Left ventricle myocardium superior (tissue), 1 donor: ENCODE measurements at places on chromosomes 3 and 15. TPM values are rescaled to one million over a fixed set of nuclear protein-coding genes. Genes with fewer than 3 reads are reported as not detected.

GRCh38 chr3:69900331-69900730 is 99.2 kb upstream of the SAMMSON start:
- no peak for DNase-seq

- no peak for DNase-seq
Measured at GRCh38 chr3:79872483-79872882, 104.7 kb upstream of the ROBO1 start.

- no peak for DNase-seq
Measured at GRCh38 chr3:71722693-71723092, 2.5 kb downstream of the EIF4E3 start.

- DNase-seq, result no peak
Measured at GRCh38 chr3:71247958-71248335, 335.6 kb downstream of the FOXP1 start.

GRCh38 chr3:50205413-50206276 is 574 bp downstream of the SLC38A3 start:
- peak; percentile 78 for DNase-seq

DNA sequence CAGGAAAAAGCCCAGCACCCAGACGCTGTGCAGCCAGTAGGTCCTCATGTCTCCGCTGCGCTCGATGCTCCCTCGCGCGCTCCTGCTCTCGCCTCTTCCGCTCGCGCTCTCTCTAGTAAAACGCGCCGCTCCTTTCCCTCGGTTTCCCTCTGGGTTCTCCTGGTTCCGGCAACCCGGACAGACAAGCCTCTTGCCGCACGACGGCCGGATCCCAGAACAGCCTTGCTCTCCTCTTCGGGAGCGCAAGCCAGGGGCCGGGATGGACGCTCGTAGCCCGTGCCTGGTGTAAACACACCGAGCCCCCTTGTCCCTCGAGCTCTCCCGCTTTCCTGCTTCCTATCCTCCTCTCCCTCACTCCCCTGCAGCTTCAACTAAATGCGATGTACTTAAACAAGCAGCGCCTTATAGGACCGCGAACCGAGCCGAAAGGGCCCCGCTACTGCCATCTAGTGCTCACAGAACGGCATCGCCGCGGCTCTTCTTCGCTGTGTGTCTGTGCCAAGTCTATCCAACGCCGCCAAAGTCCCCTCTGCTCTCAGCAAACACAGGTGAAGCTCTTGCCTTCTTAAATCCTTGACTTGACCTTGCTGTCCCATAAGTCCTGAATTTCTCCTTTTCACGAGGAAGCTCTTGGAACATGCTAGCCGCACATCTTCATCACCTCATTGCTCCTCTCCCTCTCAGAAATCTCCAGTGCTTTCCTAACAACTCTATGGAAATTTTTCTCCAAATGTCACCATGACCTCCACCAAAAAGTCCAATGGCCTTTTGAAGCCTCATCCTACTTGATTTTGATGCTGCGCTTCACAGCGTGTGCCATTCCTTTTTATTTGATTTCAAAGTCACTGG is 1037.2 kb downstream of the IGSF11 start:
- DNase-seq, result peak; percentile 82

- DNase-seq, result no peak
Measured at GRCh38 chr15:42854576-42854975, 66.0 kb downstream of the TTBK2 start.

- no peak for DNase-seq
Measured at GRCh38 chr3:33428734-33429133, 11.5 kb downstream of the UBP1 start.

GRCh38 chr3:32469151-32469874 is 33.3 kb downstream of the CMTM6 start:
- no peak for DNase-seq

GRCh38 chr3:126127904-126128303 is 44.0 kb upstream of the SLC41A3 start:
- peak; percentile 13 for DNase-seq

GRCh38 chr3:19264424-19264823 is 116.1 kb downstream of the KCNH8 start:
- DNase-seq, result no peak

GRCh38 chr3:128784232-128784631 is 58.2 kb downstream of the RAB7A start:
- peak; percentile 79 for DNase-seq

DNA sequence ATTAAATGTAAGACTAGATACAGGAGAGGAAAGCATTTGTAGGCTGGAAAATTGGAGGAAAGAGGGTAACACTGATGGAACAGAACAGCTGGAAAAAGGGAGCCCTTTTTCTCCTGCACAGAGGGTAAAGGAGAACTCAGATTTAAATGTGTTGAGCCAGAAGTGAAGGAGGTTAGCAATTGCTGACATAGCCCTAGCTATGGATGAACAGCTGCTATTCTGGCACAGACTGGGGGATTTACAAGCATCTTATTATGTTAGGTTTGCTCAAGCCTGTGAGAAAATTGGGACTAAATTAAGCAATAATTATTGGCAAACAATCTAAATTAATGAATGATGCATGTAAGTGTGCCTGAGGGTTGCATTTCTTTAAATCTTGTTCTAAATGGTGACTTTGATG is 40.6 kb upstream of the PRR20G start:
- DNase-seq, result no peak

DNA sequence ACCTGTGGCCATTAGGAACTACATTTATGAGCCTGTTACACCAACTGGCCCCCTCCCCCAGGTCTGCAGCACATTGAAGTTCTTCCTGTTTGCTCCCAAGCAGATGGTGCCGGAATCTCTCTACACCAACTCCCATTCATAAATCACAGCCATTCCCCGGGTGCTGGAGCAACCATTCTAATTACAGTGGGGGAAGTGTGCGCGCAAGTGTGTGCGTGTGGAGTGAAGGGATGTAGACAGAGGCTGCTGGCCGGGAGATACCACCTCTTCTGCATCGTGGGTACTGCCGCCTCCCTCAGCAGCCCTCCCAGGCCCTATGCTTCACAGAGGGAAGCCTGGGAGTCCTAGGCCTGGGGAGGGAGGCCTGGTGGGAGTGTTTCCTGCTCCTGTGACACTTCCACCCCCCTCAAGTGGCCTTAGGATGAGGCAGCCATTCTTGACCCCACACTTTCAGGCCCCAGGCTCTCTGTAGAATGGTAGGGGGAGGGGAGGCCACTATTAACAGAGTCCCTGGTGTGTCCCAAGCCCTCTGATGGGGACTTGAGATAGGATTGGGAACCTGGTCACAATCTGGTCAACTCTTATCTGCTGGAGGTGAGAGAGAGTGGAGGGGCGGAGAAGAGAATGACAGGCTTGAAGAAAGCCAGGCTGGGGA is 69.1 kb downstream of the MAGEF1 start:
- no peak for DNase-seq

- no peak for DNase-seq
Measured at GRCh38 chr3:121645054-121645453, 15.6 kb downstream of the HCLS1 start.

DNA sequence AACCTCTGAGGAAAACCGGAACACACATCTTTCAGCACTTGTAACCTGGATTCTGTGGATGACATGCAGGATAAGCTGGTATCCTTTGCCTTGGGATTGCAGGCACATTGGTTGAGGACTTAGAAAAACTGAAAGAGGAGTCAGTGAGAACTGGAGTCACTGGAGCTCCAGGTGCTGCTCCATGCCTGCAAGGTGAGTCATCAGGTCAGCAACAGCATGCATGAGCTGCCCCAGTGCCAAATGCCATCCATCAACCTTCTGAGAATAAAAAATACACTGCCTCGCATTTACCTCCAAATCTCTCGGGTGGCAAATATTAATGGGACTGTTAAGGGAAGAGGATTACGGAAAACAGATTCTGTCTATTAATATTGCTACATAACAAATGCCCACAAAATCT is 729.1 kb downstream of the NTRK3 start:
- DNase-seq, result no peak

GRCh38 chr15:23477920-23478319 is 30.9 kb upstream of the GOLGA6L2 start:
- no peak for DNase-seq

- DNase-seq, result no peak
Measured at GRCh38 chr3:57753016-57753415, 3.1 kb upstream of the SLMAP start.

- no peak for DNase-seq
Measured at GRCh38 chr15:24945711-24946110, 9.1 kb upstream of the SNRPN start.

GRCh38 chr15:51848811-51849210 is 19.4 kb downstream of the TMOD3 start:
- DNase-seq, result no peak

GPR62 gene
- total RNA-seq, result 0.15 TPM

PBRM1 gene
- total RNA-seq, result 55.0 TPM

POLQ gene
- total RNA-seq, result 0.79 TPM

CADPS gene
- 14.3 TPM for total RNA-seq

SCAMP5 gene
- total RNA-seq, result 2.8 TPM

CDHR4 gene
- not detected for total RNA-seq

TICRR gene
- total RNA-seq, result 0.12 TPM

CD200 gene
- total RNA-seq, result 1.3 TPM

RPL39L gene
- total RNA-seq, result 4.1 TPM

EFCC1 gene
- 3.0 TPM for total RNA-seq

MB21D2 gene
- 1.8 TPM for total RNA-seq

GOLGA8Q gene
- total RNA-seq, result 1.1 TPM
